ENCODE measurements at places on chromosomes 1 and 21. TPM values are rescaled to one million over a fixed set of nuclear protein-coding genes. Genes with fewer than 3 reads are reported as not detected.

GRCh38 chr1:68378296-68379084 lies 71.3 kb downstream of the RPE65 start:
- peak; percentile 47 for DNase-seq

- peak; percentile 69 for DNase-seq
Measured at GRCh38 chr1:117128323-117129079, 7.0 kb upstream of the TRIM45 start.

DNA sequence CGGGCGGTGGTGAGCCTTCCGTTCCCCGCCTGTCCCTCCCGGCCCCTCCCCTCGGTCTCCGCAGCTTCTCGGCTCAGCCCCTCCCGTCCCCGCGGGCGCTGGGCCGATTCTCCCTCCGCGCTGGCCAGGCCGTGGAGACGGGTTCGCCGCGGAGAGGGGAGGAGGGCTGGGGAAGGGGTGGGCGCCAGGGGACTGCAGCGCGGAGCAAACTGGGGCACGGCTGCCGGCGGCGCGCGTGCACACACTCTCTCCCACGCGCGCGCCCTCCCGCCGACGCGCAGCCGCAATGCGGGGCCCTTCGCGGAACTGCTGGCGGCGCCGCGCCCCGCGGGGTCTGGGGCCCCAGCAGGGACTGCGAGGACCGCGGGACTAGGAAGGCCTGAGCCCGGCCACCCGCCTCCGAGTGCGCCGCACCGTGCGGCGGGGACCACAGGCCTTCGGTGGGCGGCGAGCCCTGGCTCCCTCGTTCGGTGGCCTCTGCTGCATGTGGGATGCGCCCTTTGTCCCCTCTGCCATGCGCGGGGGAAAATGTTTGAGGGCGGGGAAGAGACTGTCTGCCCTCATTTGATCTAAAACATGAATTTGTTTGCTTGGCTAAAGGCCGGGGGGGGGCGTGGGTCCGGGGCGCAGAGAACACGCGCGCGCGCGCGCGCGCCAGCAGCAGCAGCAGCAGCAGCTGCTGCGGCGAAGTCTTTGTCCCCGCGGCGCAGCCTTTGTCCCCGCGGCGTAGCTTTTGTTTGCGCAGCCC lies 90.7 kb upstream of the VAMP3 start:
- no peak for DNase-seq

DNA sequence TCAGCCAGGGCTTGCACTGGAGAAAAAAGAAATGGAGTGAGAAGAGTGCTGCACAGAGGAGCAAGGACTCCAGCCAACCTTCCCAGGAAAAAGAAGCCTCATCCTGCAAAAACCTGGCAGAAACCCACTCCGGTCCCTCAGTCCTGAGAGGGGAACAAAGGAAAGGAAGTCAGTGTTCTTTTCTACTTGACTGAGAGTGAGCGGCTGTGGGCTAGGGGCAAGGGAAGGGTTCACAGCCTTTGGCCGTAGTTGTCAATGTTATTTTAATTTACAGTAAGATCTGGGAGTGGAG lies 8.9 kb upstream of the GOLT1A start:
- no peak for DNase-seq

- no peak for DNase-seq
Measured at GRCh38 chr1:198157847-198158725, 1.3 kb downstream of the NEK7 start.

GRCh38 chr1:114118351-114118990 lies 35.2 kb downstream of the SYT6 start:
- no peak for DNase-seq

DNA sequence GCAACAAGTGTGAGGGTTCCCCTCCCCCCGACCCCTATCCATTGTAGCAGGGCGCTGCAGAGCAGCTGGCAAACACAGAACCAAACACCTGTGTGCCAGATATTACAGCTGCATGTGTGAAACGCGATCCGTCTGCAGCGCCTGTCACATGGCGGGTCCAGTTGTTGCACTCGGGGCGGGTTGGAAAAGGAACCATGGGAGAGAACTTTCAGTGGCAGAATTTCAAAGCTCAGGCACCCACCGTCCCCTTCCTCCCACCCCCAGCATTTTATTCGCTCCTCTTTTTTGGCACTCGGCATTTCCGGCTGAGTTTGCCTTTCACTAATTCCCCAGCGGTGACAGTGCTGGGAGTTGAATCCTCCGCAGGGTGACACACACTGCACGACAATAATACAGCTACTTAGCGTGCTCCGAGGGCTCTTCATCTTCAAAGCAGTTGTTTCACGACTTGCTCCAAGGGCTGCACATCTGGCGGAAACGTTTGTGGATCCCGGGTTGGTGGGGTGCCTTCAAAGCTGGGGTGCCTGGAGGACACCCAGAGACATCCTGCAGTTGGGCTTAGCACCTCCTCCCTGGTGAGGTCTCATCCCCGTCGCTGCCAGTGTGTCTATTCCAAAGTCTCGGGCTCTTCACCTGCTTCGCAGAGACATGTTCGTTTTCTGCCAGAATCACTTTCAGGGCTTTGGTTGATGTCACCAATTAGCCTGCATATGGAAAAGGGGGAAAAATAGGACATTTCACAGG lies 180.7 kb downstream of the ZBTB18 start:
- no peak for DNase-seq

DNA sequence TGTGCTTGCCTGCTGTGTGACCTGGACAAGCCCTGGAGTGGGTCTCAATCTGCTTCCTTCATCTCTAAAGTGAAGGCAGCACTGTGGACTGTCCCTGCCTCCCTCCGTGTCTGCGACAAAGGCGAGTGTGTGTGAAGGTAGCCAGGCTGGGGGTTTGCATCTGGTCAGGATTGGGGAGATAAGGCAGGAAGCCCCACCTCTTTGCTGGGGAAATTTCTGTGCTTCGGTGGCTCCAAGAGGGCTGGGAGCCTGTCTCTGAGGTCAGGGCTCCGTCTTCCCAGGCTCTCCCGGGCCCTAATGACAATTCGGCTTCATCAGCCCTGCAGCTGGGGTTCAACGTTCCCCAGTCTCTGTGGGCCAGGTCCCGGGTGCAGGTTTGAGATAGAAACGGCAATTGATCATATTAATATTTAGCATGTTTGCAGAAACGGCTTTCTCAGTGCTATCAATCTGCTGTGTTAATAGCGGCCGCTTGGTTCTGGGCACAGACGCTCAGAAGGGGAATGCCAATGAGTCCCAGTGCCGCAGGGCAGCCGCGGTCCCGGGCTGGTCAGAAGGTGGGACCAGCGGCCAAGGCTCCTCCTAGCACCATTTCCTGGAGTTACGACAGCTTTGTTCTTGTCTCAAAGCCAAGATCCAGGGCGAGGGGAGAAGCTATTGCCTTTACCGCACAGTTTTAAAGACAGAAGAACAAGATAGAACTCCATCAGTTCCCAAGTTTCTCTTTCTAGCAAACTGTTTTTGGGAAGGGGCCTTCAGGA lies 105.7 kb downstream of the PRDM16 start:
- peak; percentile 59 for DNase-seq

GRCh38 chr1:197798492-197798891 lies 23.2 kb upstream of the DENND1B start:
- DNase-seq, result no peak

DNA sequence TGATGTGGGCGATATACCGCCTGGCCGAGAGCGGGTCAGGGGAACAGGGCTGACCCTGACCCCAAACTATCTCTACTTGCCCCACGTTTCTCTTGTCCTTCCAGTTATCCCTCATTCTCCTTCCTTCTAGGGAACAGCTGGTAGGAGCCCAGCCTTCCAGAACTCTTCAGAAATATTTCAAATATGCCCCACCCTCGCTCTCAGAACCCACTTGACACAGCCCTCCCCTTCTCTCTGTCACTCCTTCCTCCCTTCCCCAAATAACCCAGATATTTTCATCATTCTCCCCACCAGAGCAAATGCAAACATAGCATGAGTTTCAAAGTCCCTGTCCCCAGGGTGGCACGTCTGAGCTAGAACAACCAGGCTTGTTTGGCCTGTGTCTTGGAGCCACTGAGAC lies 1.1 kb downstream of the CACNA1S start:
- no peak for DNase-seq

DNA sequence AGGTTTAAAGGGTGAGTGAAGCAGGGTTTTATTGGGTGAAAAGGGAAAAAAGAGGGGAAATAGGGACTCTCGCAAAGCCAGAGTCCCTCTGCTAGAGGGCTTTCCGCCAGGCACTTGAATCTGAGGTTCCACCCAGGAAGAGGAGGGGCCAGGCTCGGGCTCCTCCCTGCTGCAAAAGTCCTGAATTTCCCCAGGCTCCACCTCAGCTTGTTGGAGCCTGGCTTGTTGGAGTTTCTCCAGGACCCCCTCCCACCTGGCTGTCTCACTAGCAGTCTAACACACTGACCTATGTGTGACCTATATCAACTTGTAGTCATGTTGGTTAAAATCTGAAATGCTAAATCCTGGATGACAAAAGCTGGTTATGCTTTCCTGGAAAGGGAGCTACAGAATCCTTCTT lies 25.5 kb downstream of the GBP2 start:
- no peak for DNase-seq

DNA sequence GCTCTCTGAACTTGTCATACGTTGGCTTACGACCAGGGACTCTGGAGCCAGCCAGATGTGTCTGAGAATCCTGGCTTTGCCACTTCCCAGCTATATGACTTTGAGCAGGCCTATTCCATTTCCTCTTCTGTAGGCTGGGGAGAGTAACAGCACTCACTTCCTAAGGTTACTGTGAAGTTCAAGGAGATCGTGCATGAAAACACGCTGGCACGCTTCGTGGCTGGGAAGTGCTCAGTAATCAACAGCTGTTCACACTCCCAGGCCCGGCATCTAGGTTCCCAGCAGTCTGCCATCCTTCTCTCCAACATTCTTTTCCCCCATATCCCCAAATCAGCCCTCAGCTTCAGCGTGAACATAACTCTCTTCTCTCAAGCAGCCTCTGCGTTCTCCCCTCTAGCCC lies 2.0 kb downstream of the ASCL5 start:
- no peak for DNase-seq

DNA sequence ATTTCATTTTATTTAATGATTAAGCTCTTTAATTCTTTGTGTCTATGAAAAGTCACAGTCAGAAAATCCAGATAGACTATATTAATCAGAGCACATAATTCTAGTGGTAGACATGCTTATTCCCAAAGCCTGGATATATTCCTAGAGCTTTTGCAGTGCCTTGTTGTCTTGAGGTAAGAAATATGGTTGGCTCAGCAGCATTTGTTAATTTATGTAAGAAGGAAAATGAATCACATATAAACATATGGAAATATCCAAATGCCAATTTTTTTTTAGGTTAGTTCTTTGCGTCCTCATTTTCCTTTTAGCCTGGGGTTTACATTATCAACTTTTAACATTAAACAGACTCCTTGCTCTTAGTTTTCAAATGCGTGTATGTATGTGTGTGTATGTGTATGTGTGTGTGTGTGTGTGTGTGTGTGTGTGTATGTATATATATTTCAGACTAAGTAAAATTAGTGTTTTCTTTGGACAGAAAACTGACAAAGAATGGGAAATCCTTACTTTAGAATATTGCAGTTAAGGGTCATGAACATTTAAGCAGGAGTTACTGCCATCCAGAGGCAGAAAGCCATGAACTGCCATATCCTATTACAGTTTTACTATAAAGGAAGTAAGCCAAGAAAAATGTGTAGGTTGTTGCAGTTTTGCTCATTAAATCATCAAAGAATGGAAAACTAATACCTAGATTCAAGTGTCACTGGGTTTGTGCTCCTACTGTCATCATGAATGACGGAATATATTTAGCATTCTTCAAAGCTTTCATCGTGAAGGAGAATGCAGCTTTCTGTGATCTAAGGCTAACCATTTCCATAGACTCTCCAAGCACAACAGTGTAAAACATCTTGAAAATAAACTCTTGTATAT lies 477.1 kb upstream of the NR5A2 start:
- DNase-seq, result peak; percentile 31

DNA sequence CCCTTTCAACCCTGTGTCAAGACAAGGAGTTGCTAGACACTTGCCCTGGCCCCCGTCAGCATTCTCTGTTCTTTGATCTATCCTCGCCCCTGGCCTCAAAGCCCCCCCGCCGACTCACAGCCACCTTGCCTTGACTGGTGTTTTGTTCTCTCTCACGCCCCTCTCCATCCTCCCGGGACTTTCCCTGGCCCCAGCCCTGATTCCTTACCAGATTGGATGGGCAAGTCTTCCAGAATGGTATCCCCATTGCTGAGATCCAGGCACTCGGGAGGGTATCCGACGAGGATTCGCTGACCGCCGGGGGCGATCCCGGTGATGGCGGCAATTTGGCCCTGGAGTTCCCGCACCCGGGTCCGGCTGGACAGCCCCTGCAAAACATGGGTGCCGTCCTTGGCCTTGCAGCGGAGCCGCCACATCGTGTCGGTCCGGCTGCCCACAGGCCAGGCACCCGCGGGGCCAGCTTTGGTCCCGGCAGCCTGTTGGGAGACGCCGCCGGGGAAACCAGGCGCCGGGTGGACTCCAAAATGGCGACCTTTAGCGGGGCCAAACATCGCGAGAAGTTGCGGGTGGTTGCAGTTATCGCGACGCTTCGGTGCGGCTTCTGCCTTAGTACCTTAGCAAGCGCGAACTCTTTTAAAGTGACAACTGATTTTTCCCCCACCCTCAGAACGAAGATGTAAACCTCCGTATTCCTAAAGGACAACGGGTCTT lies 373 bp downstream of the YOD1 start:
- DNase-seq, result peak; percentile 84

DNA sequence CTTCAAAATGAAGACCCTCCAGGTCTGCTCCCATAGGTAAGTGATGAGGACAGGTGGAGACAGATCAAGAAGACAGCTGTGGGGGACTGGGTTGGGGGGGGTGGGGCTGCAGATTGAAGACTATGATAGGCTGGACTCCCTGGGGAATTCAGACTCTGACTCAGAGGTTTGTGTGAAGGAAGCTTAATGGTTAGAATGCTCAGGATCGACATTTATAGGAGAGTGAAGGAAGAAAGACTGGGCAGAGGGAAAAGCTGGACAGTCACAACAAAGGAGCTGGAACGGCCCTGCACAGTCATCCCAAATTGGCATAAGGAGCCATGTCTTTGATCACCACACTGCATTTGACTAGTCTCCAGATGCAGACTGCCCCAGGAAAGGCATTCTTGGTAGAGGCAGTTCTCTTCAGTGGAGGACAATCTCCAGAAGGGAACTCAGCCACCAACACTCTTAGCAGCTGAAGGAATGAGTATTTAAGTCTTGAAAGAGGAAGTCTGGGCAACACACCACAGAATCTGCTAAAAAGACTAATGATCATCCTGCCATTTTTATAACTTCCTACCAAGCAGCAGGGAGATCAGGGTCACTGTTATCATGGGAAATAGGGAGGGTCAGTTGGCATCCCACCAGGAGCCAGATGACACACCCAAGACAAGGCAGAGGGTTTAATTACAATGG lies 120.0 kb upstream of the ZC3H11B start:
- DNase-seq, result no peak

Gene PADI2
- 147 TPM for total RNA-seq

Gene SAMD13
- 1.2 TPM for total RNA-seq

Gene CEP170
- total RNA-seq, result 55.6 TPM

Gene G0S2
- total RNA-seq, result 67.4 TPM

Gene FCGR1A
- total RNA-seq, result not detected

Gene SYT11
- total RNA-seq, result 20.3 TPM

Gene TTC4
- total RNA-seq, result 26.6 TPM

Gene TSPAN1
- total RNA-seq, result 114 TPM

Gene ORC1
- total RNA-seq, result 0.45 TPM

Gene C1orf115
- total RNA-seq, result 10.7 TPM

Gene CLSTN1
- 178 TPM for total RNA-seq

Data from renal cortical epithelial cell (primary cell).